ENCODE measurements at places on chromosomes 5 and 9.

GRCh38 chr5:122187426-122187825, 58.1 kb downstream of the ZNF474 start:
- no peak for DNase-seq

- no peak for DNase-seq
Observed at GRCh38 chr9:114497236-114497635, 8.0 kb downstream of the WHRN start.

GRCh38 chr9:99030092-99030511, 74.8 kb upstream of the TGFBR1 start:
- DNase-seq: peak; percentile 98

GRCh38 chr9:75299324-75299723, 211.0 kb downstream of the OSTF1 start:
- DNase-seq: no peak

DNA sequence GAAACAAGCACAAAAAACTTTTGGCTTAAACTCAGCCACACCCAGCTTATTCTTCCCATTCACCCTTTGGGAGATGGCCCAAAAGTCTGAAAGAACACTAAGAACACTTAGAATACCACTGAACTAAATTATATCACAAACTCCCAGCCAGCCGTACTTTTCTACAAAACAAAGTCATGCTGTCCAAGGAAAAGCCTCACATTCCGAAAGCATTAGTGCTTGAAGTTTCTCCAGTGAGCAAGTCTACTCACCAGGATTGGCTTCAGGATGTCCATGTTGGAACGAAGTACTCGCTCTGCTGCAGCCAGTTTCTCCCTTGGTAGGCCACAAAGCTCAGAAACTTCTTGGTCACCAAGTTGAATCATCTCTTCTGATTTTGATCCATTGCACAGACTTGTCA, 69.7 kb downstream of the ABCA1 start:
- DNase-seq: peak; percentile 80

GRCh38 chr9:107566611-107567061, 77.1 kb upstream of the KLF4 start:
- DNase-seq: peak; percentile 65

- DNase-seq: peak; percentile 57
Observed at GRCh38 chr9:72462340-72462739, 59.1 kb upstream of the TMC1 start.

DNA sequence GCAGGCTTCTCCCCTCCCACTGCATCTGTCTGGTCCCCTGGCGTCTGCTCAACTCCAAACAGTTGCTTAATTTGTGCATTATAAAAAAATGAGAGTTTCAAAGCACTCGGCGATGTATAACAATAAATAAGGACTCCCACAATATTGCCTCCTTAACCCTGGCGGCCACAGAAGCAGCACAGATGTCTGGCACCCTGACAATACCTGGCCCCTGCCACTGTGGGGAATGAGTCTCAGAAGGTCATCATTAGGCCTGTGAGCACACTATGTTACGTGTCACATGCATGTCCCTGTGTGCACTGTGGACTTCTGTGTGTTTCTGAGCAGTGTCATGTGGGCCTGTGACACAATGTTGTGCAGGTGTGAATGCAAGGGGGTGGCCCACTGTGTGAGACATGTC, 236.5 kb downstream of the PBX3 start:
- no peak for DNase-seq

- peak; percentile 57 for DNase-seq
Observed at GRCh38 chr9:127612939-127613582, 984 bp downstream of the STXBP1 start.

GRCh38 chr5:107119656-107120055, 551.1 kb downstream of the EFNA5 start:
- no peak for DNase-seq

DNA sequence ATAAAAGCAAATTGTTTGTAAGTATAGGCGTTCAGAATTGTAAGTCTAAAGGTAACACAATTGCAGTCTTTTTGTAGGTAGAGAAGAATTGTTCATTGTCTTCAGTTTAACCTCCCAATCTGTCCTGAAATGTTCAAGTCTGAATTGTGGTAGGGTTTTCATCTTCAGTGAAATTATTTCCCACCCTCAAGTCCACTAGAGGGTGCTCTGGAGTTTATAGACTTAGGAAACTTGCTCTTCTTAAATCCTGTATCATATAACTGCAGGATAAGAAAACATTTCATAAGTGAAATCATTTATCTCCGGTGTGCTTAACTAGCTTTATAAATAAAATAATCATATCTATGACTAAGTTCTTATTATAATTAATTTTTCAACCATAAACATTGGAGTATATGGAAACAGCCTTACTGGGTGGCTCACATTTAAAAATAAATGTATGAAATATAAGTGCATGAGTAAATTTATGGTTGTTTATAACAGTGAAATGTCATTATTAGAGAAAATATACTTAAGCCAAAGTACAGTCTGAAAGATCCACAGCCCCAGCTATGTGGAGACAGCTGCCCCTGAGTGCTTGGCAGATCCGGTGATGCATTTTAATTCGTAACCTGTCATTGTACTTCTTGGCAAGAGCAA, 182.4 kb upstream of the OTULINL start:
- peak; percentile 76 for DNase-seq

DNA sequence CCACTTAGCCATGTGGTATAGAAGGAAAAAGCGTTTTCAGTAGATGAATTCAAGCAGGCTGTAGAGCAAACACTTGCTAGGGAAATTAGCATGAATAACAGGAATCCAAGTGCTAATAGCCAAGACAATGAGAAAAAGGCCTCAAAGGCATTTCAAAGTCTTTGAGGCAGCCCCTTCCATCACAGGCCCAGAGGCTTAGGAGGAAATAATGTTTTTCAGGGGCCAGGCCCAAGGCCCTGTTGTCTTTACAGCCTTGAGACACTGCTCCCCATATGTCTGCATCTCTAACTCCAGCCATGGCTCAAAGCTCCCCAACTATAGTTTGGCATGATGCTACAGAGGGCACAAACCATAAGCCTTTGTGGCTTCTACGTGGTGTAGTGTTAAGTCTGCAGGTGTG, 563.5 kb downstream of the TAF11L14 start:
- no peak for DNase-seq

DNA sequence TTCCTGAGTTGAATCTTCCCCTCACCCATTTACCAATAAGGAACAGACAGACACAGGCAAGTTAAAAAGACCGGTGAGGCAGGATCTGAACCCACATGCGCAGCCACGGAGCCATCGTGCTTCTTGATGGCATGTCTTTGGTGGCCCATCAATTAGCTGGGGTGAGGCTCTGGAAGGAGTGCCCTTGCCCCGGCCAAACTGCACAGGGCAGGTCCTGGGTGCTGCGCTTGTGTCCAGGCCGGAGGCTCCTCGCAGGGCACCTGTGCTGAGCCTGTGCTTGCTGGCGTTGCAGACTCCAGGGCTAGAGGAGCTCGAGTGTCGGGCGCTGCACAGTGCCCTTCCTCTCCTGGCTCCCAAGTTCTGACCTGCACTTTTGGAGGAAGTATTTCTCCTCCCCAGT, 66.4 kb downstream of the PSMB7 start:
- no peak for DNase-seq

DNA sequence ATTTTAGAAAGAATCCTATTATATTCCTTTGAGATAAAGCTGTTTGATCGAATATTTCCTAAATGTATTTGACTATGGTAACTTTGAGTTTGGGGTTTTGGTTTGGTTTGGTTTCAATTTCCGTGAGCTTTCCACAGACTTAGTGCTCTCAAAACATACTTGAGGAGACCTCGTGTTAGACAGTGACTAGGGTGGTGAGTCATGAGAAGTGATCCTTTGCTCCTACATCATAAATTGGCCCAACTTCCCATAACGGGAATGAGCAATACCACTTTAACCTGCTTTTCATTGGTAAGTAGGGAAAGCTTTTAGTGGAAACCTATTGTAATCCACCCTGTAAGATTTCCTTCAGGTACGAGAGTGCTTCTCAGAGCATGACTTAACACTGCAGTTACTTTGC, 3.8 kb upstream of the RASEF start:
- peak; percentile 92 for DNase-seq

All from fibroblast of upper back skin (primary cell).